ENCODE measurements at places on chromosomes 3 and 15. TPM values are rescaled to one million over a fixed set of nuclear protein-coding genes. Genes with fewer than 3 reads are reported as not detected.

Gene GABRR3
- not detected for total RNA-seq

Gene DNAH12
- total RNA-seq, result not detected

Gene GPR15
- total RNA-seq, result 1.1 TPM

Gene CACNA1D
- 1.1 TPM for total RNA-seq

Gene B4GALT4
- total RNA-seq, result 15.9 TPM

Gene SLC25A36
- 81.2 TPM for total RNA-seq

Gene DPPA4
- 0.27 TPM for total RNA-seq

GRCh38 chr3:43211681-43212080 lies 74.7 kb upstream of the SNRK start:
- no peak for DNase-seq

- no peak for DNase-seq
Measured at GRCh38 chr3:64079369-64080150, 56.3 kb upstream of the PSMD6 start.

- no peak for DNase-seq
Measured at GRCh38 chr15:32792436-32792835, 74.6 kb downstream of the GREM1 start.

DNA sequence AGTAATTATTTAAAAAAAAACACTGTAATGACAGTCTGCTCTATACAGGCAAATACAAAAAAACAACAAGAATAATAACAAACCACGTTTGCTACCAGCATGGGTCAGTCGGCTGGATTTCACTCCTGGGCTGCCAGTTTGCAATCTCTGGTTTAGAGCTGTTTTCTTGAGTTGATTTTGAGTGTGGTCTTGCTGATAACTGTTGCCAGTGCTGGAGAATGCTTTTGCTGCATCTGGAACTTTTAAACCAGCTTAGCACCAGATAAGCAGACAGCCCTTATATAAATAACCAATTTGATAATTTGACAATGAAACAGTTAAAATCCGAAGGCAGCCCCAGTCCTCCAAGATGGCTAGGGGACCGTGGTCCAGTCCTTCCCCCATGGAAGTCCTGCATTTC lies 14.0 kb upstream of the CTDSPL start:
- no peak for DNase-seq
